ENCODE measurements at places on chromosomes 3 and 15. TPM values are rescaled to one million over a fixed set of nuclear protein-coding genes. Genes with fewer than 3 reads are reported as not detected.

GRCh38 chr3:119170821-119171220, 2.6 kb upstream of the UPK1B start:
- peak; percentile 42 for DNase-seq

Gene CFAP20DC
- total RNA-seq: 1.6 TPM

DNA sequence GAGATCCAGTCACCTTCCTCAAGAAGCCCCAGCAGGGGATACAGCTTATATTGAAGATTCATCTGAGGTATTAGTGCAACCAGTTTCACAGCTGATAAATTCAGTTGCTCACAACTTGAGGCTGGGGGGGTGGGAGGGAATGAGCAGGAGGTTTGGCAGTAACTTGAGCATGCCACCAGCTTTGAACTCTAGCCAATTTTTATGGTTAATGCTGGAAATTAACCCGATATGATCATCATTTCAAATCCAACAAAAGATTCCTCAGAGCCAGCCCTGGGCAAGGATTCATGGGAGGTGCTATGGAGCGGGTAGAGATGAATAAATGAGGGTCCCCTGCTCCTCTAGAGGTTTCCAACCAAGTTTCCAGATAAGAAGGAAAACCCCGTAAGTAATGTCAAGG, 73.1 kb upstream of the HES1 start:
- DNase-seq: no peak

Gene DNAH12
- under 0.01 TPM for total RNA-seq

All from IMR-90 (cell line).